ENCODE measurements at places on chromosomes 3 and 15.

GRCh38 chr15:41423979-41424659 lies 7.2 kb downstream of the RTF1 start:
- DNase-seq: no peak

- no peak for DNase-seq
These were observed 22.9 kb downstream of the IL5RA start for GRCh38 chr3:3087279-3087678.

GRCh38 chr3:133563186-133563591 lies 10.3 kb upstream of the CDV3 start:
- no peak for DNase-seq

- no peak for DNase-seq
These were observed 46.6 kb downstream of the DPPA2 start for GRCh38 chr3:109269577-109270275.

All from CD4-positive, alpha-beta T cell (primary cell).